Esophagus muscularis mucosa (tissue), 4 donors: ENCODE measurements at places on chromosomes 16 and 17. TPM values are rescaled to one million over a fixed set of nuclear protein-coding genes. Genes with fewer than 3 reads are reported as not detected.

CRHR1 gene
- 0.50 TPM for total RNA-seq

NACA2 gene
- total RNA-seq, result not detected

PITPNM3 gene
- 64.2 TPM for total RNA-seq

RGS9 gene
- 58.6 TPM for total RNA-seq

MFAP4 gene
- 191 TPM for total RNA-seq

RRAD gene
- total RNA-seq, result 64.9 TPM

SLC16A13 gene
- 0.33 TPM for total RNA-seq

AANAT gene
- total RNA-seq, result not detected

MMP28 gene
- 83.9 TPM for total RNA-seq

IL34 gene
- 3.8 TPM for total RNA-seq
